ENCODE measurements at places on chromosomes 11 and 22.

GRCh38 chr11:24046731-24047130, 450.1 kb upstream of the LUZP2 start:
- DNase-seq, result no peak

DNA sequence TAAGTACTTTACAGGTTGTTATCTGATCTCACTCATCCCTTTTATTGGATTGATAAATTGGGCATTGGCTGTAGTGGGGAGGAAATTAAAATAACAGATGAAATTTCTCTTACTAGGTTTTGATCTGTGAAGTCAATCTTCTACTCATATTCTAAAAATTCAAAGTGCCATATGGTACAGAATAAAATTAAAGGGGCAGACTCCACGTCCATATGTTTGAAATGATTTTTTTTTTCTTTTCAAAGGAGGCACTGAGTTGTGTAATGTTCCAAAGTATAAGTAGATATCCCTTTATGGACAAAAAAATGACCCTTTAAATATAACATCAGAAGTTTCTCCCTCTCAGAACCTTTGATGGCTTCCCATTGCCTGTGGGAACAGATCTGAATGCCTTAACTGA, 207.4 kb downstream of the DBX1 start:
- no peak for DNase-seq

- DNase-seq, result no peak
Measured at GRCh38 chr11:115706626-115707135, 202.5 kb upstream of the CADM1 start.

DNA sequence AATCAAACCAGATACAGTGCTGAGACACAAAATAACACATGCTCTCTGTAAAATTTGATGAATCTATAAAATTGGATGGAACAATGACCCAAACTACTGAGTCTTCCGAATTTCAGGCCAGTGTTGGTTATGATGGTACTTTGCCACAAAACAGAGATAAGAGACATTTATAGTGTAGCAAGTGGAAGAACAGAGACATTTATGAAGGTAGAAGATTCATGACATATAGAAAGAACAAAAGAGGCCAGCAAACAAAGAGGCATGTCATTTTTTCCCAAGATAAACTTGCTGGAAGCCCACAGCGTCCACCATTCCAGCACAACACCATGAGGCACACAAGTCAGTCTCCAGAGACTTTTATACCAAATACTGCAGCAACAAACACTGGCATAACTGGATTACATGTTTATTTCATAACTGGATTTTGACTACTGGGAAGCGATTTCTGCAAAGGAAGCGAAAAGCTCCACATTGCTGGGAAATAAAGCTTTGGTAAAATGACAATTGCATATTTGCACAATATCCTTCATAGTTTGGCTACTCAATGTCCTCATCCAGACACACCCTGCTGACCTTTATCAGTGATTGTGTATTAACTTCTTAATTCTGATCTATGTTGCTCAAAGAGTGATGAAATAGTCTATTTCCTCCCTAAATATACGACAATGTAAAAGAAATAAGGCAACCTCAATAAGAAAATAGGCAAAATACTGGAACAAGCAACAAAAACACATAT, 17.5 kb downstream of the DDI1 start:
- DNase-seq, result no peak

DNA sequence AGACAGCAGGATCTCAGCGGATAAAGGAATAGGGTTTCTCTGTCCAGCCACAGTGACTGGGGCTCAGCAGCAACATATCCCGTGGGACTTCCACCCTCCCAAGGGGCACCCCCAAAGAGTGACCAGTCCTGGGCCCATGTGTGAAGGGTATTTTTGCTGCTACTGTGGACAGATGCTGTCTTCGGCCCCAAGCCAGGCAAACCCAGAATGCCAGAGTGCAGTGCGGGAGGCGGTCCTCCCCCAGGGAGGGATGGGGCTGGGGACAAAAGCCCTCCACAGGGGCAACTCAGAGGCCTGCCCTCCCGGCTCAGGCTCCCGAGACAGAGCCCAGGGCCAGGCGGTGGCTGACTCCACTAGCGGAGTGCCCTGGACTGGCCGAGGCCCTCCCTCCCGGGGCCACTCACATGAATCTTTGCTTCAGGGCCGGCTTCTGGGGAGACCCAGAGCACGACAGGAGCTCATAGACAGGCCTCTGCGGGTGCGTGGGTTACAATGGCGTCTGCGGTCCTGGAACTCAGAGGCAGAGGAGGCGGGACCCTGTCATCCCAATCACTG, 34.7 kb upstream of the WNT7B start:
- no peak for DNase-seq

DNA sequence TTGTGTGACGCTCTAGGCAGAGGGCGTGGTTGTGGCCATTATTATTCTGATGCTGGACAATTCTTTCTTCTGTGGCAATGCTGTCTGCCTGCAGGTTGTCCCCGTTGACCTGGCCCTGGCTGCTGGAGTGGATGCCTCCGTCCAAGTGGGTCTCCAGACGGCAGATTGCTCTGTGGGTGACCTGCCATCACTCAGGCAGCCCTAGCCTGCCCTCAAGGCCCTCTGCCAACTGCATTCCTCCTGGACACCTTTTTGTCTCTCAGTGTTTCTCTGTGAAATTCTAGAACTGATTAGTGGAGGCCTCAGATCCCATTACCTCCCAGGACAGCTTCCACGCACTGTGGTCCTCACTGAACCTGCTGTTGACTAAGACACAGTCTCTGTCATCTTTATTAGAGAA, 86.7 kb downstream of the TBC1D22A start:
- DNase-seq, result no peak

Data from WTC11 (cell line).